Stimulated activated CD8-positive, alpha-beta memory T cell treated with anti-CD3 and anti-CD28 coated beads, Interleukin-15, amount 100 ng/mL, for 4 hours (primary cell): ENCODE measurements at places on chromosomes 7 and 10.

- DNase-seq, result no peak
Observed at GRCh38 chr7:150753239-150753638, 16.0 kb downstream of the GIMAP5 start.

DNA sequence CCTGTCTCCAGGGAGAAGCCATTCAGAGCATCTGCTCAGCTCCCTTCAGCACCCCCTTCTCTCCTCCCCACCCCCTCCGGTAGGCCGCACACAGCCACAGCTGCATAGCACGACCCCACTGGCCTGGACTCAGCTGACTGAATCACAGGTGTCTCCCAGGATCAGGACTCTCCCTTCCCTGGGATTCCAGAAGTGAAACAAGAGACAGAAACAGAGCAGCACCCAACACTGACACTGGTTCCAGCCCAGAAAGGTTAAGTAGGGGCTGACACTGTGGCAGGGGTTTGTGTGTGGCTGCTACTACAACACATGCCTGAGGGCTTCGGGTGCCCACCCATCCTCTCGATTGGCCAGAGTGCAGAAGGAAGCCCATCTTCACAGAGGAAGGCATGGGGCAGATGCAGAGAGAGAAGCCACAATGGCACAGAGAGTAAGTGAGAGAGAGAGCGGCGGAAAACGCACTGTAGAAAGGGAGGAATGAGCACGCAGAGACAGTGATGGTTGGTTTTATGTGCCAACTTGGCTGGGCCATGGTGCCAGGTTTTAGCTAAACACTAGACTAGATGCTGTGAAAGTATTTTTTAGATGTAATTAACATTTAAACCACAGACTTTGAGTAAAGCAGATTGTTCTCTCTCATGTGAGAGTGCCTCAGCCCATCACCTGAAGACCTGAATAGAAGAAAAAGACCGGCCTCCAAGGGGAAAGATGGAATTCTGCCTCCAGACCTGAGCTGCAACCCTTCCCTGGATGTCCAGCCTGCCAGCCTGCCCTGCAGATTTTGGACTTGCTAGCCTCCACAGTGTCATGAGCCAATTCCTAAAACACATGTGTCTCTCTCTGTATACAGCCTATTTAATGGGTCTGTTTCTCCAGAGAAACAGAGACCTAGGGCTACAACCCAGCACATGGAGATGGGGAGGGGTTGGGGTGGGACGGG, 107.5 kb downstream of the GRB10 start:
- no peak for DNase-seq

- DNase-seq, result no peak
Observed at GRCh38 chr10:13614530-13615332, 28.0 kb downstream of the PRPF18 start.

- DNase-seq, result no peak
Observed at GRCh38 chr10:85946713-85947326, 419.8 kb downstream of the GRID1 start.

- DNase-seq, result no peak
Observed at GRCh38 chr7:90661290-90662151, 65.4 kb downstream of the CDK14 start.

DNA sequence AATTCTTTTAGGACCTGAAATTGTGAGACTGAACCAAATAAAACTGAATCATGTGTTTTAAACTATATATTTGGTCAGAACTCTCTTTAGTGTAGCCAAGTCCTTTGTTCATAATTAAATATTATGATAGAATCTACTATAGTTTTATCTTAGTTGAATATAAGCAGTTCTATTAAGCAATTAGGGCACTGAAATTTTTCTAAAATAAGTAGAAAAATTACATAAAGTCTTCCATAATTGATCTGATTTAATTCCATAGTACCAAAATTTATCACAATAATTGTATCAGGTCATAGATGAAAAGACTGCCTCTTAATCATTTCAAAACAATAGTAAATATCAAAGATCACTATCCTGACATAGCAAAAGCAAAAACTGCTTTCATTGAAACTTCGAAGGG, 90.1 kb upstream of the BET1 start:
- no peak for DNase-seq

DNA sequence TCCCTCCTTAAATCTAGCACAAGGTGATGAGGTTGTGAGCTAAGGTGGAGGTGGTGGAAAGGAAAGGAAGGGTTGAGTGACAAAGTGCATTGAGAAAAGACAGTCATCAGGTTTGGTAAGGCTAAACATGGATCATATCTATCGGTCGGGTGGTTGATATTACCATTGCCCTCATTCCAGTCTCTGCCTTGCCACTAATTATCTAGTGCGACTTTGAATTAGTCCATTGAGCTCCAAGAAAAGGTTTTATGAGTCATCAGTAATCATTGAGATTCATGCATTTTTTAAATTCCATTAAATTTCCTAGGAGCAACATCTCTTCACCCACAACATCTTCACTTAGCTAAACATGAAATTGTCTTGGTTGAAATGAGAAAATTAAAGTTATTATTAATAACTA, 68.9 kb upstream of the FRMD4A start:
- DNase-seq, result no peak

- no peak for DNase-seq
Observed at GRCh38 chr7:122768827-122769226, 66.1 kb upstream of the RNF148 start.

DNA sequence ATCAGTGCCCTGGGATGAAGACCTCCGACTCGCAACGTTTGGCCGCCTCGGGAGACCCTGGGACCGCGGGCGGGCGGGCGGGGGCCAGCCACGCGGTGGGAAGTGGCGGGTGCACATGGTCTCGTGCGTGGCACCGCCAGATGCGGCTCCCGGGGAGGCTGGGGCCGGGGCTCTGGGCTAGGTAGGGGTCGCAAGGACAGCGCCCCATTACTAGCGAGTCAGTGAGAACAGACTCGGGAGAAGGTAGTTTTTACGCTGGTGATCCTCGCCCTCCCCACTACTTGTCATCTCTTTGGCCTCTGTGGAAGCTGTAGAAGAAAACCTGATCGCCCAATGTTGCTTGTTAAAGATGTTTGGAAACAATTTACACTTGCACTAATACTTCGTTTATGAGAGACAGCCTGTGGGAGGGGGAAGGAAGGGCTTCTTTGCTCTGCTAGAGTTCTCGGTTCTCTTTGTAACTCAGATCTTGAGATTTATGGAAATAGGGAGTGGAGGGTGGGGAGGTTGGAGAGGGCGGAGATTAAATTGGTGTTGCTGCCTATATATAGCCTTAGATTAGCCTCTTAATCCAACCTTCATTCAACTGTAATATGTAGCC, 591 bp downstream of the BZW2 start:
- no peak for DNase-seq

GRCh38 chr10:96228408-96228994, 42.9 kb downstream of the BLNK start:
- DNase-seq, result no peak

DNA sequence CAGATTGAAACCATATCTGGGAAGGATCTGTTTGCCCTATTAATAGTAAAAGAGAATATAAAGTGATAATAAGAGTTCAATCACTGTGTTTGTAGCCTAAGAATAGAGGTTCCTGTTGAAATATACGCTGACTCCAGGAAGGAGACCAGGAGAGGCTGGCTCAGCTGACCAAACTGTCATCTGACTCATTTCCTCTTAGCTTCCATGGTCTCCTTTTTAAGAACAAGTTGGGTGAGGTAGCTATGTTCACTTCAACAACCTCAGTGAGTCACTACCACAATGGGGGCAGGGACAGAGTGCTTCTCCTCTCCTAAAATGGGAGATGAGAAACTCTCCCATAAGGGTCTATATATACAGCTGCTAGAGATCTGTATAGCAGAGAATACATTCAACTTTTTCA, 543.3 kb downstream of the CALN1 start:
- no peak for DNase-seq

DNA sequence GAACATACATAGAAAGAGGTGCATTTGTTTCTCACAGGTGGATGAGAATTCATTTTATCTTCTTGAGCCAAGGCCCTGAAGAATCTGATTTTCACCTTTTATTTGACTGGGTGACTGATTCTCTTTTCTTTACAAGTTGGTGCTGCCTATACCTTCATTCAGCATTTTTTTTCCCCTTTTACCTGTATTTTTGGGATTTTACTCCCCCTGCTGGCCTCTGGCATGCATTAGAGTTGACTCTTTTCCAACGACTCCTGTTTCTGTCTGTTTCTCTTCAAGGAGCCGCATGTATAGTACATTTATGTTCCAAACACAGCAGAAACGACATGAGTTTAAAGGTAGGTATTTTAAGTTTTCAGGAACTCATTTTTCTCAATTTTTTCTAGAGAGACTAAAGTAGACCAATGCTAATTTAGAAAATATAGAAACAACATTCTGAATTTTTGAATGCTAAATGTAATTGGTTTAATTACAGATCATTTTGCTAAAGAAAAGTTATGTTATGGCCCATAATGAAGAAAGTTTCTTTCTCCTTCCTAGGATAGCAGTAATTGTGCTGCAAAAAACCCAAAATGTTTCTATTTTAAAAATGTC, 149.8 kb upstream of the HDAC9 start:
- DNase-seq, result no peak

DNA sequence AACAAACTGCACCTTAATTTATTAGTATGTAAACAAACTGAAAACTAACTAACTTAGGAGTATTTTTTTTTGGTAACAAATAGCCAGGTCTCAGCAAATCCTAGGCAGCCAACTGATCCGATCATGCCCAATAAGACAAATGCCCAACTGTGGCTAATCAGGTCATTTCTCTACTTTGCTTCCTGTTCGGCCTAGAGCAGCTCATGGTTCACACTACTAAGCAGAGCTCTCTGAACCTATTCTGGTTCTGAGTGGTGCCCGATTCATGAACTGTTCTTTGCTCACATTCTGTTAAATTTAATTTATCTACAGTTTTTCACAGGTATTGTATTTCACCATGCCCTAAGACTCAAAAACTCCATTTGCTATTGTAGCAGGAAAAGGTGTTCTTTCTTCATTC, 55.1 kb downstream of the CCDC3 start:
- DNase-seq, result no peak

DNA sequence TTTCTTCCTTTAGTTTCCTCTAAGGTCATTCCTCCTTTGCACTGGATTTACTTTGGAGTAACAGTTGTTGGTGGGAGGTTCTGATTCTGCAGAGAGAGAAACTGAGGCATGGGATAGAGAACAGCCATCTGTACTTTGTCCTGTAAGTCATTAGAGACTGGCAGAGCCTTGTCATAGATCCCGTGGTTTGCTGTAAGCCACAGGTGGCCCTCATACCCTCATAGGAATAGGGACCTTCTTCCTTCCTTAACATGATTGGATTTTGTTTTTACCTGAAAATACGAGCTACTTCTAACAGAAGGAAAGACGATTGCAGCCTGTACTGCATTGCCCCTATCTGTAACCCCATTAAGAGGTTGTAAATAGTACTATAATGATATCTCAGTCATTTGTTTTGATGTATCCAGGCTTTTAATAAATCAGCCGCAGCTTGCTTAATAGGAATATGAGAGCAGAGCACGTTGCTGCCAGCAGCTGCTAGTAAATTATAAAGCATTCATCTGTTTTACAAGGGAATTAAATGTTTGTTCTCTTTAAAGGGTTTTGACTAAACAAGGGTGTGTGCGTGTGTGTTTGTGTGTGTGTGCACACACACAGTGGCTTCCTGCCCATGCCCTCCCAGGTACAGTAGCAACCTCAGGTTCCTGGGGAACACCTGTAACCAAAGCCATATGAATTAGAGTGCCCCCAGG, 249.8 kb downstream of the AUTS2 start:
- no peak for DNase-seq

DNA sequence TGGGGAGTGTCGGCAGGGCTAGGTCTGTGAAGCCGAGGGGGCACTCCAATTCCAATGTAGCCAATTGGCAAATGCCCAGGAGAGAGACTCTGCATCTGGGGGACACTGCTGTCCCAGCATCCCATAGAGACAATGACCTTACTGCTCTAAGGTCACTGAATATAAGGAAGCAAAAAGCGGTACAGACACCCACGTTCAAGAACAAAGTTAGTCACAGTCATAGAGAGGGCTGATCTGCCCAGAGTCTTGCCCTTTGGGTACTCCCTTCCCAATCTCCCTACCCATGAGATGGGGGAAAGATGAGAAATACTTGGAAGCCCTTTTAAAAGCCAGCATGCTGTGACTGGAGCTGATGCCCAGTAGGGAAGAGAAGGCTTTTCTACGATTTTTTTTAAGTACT, 76.3 kb upstream of the GSDME start:
- no peak for DNase-seq

GRCh38 chr10:104264783-104265182, 4.2 kb upstream of the GSTO2 start:
- DNase-seq, result no peak

- DNase-seq, result no peak
Observed at GRCh38 chr7:116461500-116461899, 38.0 kb upstream of the CAV2 start.

- no peak for DNase-seq
Observed at GRCh38 chr7:103651593-103652377, 205.8 kb upstream of the SLC26A5 start.

DNA sequence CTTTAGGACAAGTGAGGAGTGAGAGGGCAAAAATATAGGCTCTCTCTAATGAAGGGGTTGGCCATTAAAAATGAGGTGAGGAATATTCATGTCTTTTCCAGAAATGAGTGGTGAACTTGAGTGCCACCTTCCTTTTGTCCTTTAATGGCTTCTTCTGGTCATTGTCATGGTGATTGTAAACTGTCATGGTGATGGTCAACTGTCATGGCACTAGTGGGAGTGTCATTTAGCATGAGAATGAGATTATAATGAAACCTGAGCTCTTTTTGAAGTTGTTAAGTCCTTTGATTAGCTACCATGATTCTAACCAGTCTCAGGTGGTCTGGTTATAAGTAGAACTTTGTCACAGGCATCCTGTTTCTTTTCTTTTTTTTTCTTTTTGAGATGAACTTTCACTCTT, 524.4 kb downstream of the NEBL start:
- DNase-seq, result no peak

GRCh38 chr7:120360918-120361317, 87.9 kb downstream of the KCND2 start:
- DNase-seq, result no peak

DNA sequence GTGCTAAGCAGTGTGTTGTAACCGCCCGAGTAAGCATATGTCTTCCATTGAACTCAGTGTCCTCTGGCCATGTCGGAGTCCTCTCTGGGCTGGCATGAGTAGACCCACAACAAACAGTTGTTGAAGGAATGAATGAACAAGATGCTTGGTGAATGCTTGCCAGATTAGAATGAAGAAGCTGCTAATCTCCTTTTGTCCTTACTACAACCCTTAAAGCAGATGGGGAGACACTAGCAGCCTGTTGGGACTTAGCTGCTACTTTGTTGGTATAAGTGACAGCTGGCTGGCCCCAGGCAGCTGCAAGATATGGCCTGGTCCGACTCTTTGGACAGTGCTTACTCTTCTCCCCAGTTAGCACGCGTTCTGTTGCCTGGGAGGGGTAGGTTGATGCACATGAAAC, 370.1 kb downstream of the RPS24 start:
- DNase-seq, result no peak
